ENCODE measurements at places on chromosomes 7 and 10.
A peak's percentile ranks its signal among the peaks of the same experiment; 100 is the strongest.

DNA sequence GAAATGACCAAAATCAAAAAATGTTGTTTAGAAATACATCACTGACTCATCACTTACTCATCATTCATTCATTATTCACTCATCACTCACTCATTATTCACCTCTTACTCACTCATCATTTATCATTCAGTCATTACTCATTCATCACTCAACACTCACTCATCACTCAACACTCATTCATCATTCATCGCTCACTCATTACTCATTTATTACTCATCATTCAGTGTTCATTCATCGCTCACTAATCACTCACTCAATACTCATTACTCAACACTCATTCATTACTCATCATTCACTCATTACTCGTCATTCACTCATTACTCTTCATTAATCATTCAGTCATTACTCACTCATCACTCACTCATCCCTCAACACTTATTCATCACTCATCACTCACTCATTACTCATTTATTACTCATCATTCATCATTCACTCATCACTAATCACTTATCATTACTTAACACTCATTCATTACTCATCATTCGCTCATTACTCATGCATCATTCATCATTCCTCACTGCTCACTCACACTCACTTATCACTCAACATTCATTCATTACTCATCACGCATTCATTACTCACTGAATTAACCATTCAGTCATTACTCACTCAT lies 238.5 kb downstream of the ADARB2 start:
- DNase-seq, result no peak

DNA sequence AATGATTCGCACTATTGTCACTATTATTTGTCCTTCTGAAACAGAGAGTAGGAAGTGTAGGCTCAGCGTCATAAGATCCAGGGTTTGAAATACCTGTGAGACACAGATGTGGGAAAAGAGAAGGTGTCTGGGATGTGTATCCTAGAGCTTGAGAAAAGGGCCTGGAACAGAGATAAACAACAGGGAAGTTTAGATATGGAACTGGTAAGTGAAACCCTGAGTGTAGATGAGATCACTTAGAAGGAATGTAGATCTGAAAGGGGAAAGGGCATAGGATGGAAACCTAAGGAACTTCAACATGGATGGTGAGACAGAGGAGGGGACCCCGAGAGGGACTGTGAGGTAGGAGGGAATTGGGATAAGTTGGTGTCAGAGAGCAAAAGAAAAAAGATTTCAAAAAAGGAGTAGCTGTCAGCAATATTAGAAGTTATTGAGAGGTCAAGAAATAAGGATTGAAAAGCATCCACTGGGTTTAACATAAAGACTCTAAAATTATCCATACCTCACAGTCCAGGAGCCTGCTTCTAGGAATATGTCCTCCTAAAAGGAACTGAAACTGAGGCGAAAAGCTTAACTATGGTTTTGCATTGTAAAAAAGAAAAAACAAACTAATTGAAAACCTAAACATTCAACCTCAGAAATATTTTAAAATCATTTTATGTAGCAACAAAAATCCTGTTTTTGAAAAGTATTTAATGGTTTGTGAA lies 119.2 kb upstream of the NPVF start:
- no peak for DNase-seq

DNA sequence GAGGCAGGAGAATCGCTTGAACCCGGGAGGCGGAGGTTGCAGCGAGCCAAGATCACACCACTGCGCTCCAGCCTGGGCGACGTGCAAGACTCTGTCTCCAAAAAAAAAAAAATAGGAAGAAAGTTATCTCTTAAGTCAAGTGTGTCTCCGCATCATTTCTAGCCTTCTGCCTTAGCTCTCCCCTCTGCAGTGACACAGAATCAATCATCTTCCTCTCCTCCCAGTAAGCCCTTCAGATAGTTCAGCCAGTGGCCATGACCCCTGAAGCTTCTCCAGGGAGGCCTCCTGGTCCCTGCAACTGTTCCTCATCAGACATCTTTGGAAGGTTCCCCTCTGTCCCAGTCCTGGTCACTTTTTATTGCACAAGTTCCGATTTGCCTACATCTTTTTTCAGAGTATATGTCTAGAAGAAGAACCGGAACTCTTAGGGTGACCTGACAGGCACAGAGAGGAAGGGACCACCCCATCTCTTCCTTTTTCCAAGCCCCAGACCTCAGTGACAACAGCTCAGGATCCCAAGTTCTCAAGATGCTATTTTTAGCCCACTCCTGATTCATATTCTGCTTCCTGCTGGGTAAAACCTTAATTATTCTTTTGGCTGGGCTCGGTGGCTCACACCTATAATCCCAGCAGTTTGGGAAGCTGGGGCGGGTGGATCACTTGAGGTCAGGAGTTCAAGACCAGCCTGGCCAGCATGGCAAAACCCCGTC lies 6.6 kb upstream of the RHBDD2 start:
- no peak for DNase-seq

DNA sequence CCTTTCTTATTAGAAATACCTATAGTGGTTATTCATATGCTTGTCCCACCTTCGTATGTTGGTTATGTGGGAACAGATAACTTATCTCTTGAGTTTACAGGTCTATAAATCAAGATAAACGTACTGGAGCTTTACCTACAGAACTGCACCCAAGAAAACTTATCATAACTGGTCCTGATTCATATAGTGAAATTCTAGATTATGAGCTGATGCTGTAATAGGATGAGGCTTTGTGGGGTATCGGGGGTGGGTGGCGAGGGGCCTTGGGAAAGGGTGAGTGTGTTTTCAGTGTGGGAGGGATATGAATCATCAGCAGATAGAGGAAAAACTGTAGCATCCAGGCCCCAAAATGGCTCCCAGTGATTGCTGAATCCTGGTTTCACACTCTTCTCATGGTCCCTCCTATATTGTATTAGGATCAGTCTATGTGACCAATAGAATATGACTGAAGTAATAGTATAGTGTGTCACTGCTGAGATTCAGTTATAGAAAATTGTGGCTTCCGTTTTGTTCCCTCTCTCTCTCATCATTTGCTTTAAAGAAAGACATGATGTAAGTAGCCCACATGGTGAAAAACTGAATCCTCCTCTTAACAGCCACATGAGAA lies 706.8 kb upstream of the LRRTM3 start:
- no peak for DNase-seq

GRCh38 chr7:17046259-17046658 lies 164.5 kb upstream of the AGR3 start:
- DNase-seq, result no peak

- no peak for DNase-seq
Measured at GRCh38 chr7:141178486-141179135, 104.7 kb downstream of the TMEM178B start.

DNA sequence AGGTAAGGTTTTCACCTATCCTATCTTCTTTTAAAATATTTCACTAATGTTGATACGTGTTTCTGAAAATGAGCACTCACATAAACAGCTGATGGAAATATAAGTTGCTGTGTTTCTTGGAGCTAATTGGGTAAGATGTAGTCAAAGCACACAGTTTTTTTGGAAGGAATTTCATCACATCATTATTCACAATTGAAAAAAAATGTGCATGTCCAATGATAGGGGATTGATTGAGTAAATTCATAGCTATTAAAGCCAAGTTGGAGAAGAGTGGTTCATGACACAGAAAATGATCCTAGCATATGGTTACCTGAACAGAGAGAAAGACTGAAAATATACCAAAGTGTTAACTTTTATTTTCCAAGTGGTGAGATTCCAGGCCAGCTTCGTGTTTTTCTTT lies 29.6 kb downstream of the GLI3 start:
- DNase-seq, result no peak

- DNase-seq, result peak; percentile 82
Measured at GRCh38 chr10:132452216-132452650, 55.2 kb downstream of the PWWP2B start.

DNA sequence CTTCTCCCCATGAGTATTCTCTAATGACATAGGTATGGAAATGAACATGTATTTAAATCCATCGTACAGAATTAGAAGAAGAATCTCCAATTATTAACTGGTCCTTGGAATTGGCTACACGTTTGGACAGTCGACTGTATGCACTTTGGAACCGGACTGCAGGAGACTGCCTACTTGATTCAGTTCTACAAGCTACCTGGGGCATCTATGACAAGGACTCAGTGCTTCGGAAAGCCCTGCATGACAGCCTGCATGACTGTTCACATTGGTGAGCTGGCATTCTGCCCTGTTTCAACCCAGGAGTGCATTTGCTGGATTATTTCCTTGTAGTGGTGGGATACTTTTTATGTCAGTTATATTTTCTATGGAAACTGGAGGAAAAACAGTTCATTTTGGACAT lies 32.2 kb downstream of the ZRANB1 start:
- DNase-seq, result no peak

GRCh38 chr7:129862682-129863081 lies 90.1 kb downstream of the UBE2H start:
- DNase-seq, result no peak

- no peak for DNase-seq
Measured at GRCh38 chr10:9311702-9312499, 1257.4 kb downstream of the GATA3 start.

DNA sequence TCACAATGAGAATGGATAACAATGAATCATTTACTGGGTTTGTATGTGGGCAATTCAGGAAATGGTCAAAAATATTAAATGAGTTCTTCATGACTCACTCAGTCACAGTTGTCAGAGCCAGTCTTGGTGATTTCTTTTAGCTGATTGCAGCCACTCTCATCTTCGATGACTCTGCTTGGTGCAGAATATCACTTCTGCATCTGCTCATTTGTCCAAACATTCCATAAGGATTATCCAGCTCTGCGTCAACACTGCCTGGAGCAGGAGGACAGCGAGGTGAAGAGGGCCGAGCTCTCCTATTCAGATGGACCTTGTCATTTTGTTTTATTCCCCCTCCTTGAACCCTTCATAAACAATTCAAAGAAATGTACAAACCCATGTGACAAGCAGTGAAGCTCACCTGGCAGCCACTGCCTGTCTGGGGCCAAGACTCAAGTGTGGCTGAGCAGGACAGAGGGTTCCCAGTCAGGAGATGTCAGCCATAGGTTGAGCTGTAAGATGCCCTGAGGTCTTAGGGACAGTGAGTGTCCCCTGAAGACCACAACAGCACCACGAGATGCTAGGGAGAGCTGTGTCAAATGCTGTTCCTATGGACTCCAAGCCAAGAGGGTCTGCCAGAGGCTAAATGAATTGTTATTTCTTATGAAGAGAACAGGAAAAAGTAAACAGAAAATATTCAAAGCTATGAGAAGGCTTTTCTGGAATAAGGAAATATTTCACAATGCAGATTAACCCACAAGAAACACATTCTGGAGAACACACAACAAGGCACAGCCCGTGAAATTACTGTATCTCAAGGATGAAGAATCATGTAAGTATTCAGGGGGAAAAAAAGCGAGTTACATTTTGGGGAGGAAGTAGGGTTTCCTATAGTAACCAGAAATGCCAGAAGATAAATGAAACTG lies 33.1 kb upstream of the EGFR start:
- DNase-seq, result no peak

GRCh38 chr10:51010977-51011376 lies 63.3 kb upstream of the PRKG1 start:
- DNase-seq, result no peak

DNA sequence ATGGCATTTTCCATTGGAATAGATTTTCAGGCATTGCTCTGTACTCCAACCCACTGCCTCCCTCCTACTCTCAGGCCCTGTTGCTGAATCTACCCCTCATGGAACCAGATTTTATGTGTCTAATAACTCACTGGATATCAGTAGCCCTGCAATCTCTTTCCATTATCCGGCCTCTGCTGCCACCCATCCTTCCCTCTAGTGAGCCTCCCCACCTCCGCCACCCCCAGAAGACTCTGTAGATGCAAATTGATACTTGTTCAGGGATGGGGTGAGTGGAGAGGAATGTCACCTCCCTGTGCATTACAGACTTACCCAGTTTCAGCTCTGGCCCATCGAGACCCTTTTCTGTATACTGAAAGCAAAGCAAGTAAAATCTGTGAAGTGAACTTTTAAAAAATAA lies 52.3 kb upstream of the PHYHIPL start:
- no peak for DNase-seq

- no peak for DNase-seq
Measured at GRCh38 chr7:67896721-67897120, 900.1 kb downstream of the TYW1 start.

DNA sequence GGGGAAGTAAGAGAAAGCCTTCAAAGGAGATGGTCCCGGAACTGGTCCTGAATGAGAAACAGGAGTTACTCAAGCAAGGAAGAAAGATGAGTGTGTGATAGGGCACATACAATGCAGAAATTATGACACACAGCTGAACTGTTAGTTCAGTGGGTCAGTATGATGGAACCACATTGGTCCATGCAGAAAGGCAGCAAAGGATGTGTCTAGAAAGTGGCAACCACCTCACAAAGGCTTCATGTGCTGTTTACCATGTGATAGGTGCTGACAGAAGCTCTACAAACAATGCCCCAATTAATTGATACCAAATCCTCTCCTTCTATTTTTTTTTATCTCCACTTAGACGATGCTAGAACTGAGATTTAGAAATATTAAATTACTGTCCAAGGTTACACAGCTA lies 258.3 kb downstream of the RELN start:
- no peak for DNase-seq

- no peak for DNase-seq
Measured at GRCh38 chr10:78038105-78038504, 4.4 kb downstream of the RPS24 start.

DNA sequence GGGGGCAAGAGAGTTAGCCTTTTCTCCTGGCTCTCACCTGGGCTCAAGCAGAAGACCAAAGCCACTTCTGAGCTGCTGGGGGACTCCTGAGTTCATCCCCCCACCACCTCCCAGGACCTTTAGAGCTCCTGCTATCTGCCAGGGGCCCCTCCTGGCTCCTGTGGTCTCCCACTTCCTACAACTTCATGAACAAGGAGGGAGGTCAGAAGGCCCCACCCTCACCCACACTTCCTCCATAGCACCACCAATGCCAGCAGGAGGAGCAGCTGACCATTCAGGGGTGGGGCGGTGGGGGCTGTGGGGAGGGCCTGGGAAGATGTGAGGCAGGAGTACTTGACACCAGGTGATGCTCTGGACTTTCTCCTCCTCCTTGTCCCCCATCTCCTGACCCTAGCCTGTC lies 32.6 kb upstream of the ADCYAP1R1 start:
- no peak for DNase-seq

DNA sequence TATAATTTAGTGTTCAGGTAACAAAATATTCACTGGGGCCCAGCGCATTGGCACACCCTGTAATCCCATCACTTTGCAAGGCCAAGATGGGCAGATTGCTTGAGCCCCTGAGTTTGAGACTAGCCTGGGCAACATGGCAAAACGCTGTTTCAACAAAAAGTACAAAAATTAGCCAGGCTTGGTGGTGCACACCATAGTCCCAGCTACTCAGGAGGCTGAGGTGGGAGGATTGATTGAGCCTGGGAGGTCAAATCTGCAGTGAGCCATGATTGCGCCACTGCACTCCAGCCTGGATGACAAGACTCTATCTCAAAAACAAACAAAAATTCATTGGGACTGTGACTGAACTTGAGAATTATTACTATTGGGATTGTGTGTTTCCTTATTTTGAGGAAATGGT lies 40.4 kb upstream of the TRUB1 start:
- DNase-seq, result no peak

DNA sequence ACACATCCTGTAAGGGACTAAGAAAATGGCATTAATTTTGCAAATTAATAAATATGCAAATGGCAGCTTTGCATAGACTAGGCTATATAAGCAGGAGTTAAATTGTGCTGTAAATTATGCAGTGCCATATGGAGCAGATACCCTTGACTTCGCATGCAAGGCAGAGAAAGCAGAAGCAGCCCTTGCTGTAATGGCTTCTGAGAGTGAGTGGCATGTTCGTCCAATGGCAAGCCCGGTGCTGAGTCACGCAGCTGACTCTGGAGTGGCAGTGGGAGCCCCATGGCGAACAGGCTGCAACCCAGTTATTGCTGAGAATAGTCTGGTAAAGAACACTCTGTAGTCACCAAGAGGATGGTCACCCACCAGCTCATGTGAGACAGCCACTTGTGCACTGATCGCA lies 1186.5 kb downstream of the TYW1 start:
- no peak for DNase-seq
